Common myeloid progenitor, CD34-positive (primary cell): ENCODE measurements at places on chromosomes 1 and 21.

- peak; percentile 42 for DNase-seq
Measured at GRCh38 chr1:223363856-223364684, at the start of gene SUSD4. TSS of gene SUSD4 (minus strand) at chr1:223364176. CDS start at chr1:223363425, 751 bp downstream.

GRCh38 chr1:62836856-62837540 is 53.1 kb downstream of the ATG4C start:
- DNase-seq = no peak

- no peak for DNase-seq
Measured at GRCh38 chr21:42523211-42523610, 9.6 kb downstream of the SLC37A1 start.

GRCh38 chr1:213585959-213586586 is 401.7 kb upstream of the PROX1 start:
- DNase-seq = no peak

DNA sequence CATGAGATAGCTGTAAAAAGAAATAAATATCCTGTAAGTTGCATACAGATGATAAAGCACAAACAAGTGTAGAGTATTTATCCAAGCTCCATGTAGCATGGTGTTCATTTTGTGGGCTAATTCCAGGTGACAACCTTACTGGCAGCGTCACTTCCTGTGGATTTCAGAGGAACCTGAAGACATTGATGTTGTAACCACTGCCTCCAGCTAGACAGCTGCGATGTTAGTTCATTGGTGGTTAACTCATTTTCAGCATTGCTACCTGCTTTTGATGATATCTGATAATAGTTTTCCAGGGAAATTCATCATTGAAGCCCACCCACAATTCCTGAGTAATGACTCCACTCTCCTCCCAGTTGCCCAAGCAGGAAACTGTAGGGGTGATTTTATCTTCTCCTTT is 3.0 kb downstream of the HSD3B1 start:
- DNase-seq = no peak

- DNase-seq = peak; percentile 69
Measured at GRCh38 chr1:51875291-51875772, 3.2 kb downstream of the NRDC start.

DNA sequence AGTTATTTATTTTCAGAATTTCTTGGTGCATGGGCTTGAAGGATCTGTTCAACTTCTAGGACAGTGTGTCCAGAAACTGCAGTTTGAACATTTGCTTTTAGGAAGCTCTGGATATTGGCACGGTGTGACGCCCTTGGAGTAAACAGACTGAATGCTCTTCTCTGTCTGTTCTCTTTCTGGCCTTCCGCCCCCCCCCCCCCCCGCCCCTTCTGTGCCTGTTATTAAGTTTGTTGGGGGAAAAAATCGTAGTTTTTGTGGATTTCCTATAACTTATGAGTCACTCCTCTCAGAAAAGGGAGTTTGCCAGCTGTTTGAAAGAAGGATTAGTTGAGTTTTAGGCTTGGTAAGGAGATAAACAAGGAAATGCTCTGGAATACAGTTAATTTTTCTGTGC is 1.2 kb downstream of the KCTD3 start:
- peak; percentile 12 for DNase-seq

DNA sequence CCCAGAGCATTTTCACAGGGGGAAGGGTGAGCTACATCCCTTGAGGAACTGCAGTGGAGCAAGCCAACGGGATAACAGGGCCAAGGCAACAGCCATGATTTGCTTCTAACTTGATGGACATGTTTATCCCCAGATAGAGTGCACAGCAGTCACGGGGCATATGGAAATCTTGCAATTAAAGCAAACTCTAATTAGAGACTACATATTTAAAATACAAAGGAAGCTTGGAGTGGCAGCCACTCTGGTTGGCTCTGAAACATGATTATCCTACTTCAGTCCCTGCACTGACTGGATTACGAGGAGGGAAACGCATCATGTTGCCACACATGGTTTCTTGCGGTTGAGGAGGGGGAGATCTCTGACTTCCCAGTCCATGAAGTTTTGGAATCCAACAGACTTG is 60.8 kb downstream of the BEND5 start:
- no peak for DNase-seq

GRCh38 chr1:99062192-99062591 is 57.5 kb upstream of the PLPPR5 start:
- DNase-seq = no peak

DNA sequence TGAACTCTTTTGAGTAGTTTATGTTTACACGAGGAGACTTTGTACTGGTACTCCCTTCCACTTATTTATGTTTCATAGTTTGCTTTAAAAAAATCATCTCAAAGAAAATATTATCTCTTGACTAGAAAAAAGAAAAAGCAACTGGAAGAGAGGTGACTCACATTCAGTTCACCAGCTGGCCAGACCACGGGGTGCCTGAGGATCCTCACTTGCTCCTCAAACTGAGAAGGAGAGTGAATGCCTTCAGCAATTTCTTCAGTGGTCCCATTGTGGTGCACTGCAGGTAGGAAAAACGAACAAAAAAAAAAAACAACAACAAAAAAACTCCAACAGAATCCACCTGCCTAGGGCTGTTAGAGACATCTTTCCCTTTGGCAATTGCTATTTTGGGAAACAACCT is 102.9 kb downstream of the PTPRC start:
- DNase-seq = no peak

- no peak for DNase-seq
Measured at GRCh38 chr1:229409616-229410369, 24.1 kb downstream of the ACTA1 start.

- DNase-seq = no peak
Measured at GRCh38 chr21:43302769-43303168, 124.2 kb downstream of the SIK1 start.

GRCh38 chr1:12095452-12096263 is 32.6 kb downstream of the TNFRSF8 start:
- DNase-seq = peak; percentile 10

DNA sequence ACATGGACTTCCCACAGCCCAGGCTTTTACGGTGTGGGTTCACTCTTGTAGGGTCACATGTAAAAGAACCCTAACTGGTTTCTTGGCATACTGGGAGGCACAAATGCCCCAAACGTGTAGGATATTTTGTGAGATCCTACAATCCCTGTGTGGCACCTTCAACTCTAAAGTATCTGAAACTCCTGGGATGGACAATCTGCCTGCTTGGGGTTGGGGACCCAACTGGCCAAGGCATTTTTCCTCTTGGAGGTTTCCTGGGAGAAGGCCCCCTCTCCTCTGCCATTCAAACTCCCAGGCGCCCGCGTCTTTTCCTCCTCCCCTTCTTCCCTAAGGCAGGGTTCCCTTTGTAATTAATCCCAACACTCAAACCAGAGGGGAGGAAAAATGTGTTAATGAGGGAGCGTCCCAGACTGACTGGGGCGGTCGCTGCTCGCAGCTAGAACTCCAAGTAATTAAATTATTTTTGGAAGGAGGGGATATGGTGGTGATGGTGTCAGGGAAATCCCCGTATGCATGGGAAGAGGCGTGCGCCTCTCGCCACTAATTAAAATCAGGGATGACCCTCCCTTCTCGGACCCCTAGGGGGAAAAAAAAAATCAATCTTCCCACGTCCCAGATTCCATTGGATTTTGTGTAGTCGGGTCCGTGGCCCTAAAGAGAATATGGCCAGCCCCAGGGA is 681 bp upstream of the VANGL2 start:
- DNase-seq = no peak

GRCh38 chr1:153238527-153238926 is 21.0 kb upstream of the LORICRIN start:
- DNase-seq = no peak

DNA sequence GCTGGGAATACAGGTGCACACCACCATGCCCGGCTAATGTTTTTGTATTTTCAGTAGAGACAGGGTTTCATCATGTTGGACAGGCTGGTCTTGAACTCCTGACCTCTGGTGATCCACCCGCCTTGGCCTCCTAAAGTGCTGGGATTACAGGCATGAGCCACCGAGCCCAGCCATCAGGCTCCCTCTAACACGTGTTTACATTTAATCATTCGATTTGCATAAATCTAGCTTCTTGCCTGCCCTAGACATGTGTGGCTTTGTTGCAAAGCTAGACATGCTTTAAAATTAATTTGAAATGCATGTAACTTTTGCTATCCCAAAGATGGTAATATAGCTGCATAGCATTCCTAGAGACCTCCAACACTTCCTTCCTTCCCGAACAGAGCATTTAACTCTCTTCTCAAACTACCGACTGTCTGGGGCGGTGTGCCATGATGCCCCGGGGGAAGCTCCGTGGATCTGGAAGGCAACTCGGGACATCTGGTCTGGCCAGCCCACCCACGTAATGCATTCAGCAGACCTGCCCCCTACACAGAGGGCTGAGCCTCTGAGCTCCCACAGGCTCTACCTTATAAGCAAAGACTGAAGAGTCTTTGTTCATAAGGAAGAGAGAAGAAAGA is 34.6 kb upstream of the NID1 start:
- no peak for DNase-seq

DNA sequence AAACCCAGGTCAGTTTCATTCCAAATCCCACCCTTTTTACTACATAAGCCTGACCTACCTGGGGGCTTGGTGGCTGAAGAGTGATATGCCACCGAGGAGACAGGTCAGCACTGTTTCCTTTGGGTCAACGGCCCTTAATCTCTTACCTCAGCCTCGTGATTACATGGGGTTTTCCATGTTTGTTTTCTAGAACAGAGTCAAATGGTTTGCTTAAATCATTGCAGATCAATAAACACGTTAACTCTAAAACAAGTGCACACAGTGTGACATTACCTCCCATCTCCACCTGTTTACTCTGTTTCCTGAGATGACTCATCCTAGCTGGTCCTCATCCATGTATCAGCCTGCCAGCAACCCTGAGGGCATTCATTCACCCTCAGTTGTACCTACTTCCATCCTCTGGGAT is 40.8 kb upstream of the TP53BP2 start:
- DNase-seq = no peak

GRCh38 chr1:11579506-11579905 is 74.7 kb downstream of the FBXO2 start:
- DNase-seq = no peak

DNA sequence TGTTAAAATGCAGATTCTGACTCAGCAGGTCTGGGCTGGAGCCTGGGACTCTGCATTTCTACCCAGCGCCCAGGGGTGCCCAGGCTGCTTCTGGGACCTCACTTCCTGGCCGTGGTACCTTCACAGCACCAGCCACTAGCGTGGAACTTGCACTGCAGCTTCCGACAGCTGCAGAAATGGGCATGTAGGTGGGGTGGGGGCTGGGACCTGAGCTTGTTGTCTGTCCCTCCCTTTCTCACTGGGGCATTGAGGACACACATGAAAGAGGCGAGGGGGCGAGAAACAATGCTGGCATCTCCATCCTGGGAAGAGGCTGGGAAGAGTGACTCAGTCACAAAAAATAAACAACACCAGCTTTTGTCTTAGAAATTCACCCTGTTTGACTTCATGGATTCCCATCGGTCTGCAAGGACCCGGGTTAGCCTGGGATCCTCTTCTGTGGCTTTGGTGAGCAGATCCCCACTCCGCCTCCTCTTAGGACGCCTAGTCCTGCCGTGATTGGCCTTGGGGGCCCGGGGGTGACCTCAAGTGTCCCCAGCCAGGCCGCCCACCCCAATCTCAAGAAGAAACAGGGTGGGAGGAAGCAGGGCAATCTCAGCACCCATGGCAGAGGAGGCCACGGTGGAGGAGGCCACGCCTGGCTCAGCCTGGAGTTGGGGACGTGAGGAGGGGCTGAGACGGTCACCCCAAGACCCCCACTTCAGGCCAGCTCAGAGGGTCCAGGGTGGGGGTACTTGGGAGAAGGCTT is 29.9 kb upstream of the POFUT2 start:
- no peak for DNase-seq

DNA sequence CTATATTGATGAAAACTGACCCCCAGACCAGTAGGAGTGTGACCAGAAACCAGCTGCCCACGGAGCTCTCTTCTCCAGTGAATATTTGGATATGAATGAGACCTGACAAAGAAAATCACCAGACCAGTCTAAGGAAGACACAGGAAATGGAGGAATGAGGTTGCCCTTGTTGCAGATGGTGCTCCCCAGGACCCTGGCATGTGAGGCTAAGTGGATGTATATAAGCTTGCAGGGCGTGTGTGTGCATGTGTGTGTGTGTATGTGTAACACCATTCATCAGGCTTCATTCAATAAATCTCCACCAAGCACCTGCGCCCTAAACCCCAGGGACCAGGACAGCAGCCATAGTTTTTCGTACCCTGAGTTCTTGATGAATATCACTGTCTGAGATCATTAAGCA is 14.4 kb downstream of the PHLDA3 start:
- DNase-seq = no peak

DNA sequence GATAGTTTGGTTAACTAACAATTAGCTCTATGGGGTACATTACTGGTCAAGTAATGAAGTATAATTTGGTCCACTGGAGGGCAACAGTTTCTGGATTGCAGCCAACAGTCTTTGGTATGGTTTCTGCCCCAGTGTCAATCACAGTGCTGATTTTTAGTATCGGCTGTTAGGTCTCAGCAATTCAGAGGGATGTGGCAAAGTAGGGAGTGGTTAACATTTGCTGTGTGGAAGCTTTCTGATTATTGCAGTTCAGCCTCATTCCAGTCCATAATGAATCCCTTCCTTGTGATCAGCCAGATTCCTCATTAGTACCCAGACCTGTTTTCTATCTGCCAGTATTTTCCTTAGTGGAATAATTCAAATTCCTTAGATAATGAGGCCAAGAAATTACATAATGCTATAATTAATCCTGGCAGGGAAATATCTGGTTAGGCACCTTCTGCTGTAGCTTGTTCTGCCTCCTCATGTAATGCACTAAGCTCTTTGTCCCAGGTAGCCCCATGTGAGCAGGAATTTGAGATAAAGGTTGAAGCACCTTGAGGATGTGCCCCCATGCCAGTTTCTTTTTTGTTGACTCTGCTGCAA is 14.0 kb downstream of the F3 start:
- DNase-seq = peak; percentile 46

- DNase-seq = peak; percentile 62
Measured at GRCh38 chr1:110150330-110151174, at the start of gene SLC6A17. TSS of gene SLC6A17 (plus strand) at chr1:110150494. CDS start at chr1:110166930, 16,436 bp downstream.

GRCh38 chr1:211135342-211135950 is 1.5 kb upstream of the KCNH1 start:
- DNase-seq = peak; percentile 52

GRCh38 chr21:40686526-40686925 is 160.4 kb downstream of the DSCAM start:
- no peak for DNase-seq

DNA sequence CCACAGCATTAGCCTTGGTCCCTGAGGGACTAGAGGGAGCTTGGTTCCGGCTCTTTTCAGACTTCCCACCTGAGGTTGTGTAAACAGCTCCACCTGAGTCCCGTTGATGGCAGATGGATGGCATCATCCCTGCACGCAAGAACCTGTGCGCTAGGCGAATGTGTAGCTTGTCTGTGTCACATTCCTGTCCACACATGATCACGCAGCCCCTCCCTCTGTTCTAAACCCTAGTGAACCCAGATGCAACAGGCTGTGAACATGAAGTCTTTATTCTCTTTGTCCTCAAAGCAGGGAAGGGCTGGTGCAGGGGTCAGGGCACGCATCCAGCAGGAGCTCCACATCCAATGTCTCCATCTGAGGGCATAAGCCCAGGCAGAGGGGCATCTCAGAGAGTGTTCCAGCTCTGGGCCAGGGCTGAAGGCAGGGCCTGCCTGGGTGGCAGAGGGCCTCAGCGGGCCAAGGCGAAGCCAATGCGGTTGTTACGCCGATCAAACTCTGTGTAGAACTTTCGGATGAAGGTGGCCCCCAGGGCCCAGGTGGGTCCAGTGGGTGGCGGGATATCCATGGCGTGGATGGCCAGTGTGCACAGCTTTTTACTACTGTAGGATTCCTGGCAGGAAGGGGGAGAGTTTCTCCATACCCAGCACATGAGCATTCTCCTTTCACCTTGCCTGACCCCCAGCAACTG is 2.9 kb upstream of the ETNK2 start:
- DNase-seq = no peak
